ENCODE measurements at places on chromosomes 2 and 18.
A peak's percentile ranks its signal among the peaks of the same experiment; 100 is the strongest.

GRCh38 chr2:120552800-120553481 is 182.7 kb upstream of the GLI2 start:
- DNase-seq, result no peak

- DNase-seq, result no peak
These were observed 465.6 kb upstream of the POU3F3 start for GRCh38 chr2:104388296-104388695.

DNA sequence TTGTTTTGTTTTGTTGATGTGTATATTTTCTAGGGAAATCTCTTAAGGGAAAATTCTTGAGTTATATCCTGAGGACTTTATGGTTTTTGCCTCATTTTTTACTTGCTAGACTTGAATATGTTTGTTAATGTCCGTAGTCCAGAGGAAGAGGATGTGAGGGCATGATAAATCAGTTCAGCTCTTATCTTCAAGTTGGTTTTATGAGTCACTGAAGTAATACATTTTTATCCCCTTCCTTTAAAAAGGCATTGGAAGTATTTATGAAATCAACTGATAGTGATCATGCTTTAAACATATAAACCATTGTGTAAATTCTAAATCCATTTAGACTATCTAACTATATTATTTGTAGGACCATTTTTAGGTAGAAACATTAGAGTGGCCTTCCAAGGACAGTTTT is 43.9 kb upstream of the CYBRD1 start:
- no peak for DNase-seq

- DNase-seq, result no peak
These were observed 3.8 kb upstream of the GCC2 start for GRCh38 chr2:108444941-108445840.

GRCh38 chr18:37649416-37649815 is 83.8 kb upstream of the CELF4 start:
- DNase-seq, result no peak

- peak; percentile 65 for DNase-seq
These were observed 67.7 kb downstream of the EPAS1 start for GRCh38 chr2:46364797-46365457.

DNA sequence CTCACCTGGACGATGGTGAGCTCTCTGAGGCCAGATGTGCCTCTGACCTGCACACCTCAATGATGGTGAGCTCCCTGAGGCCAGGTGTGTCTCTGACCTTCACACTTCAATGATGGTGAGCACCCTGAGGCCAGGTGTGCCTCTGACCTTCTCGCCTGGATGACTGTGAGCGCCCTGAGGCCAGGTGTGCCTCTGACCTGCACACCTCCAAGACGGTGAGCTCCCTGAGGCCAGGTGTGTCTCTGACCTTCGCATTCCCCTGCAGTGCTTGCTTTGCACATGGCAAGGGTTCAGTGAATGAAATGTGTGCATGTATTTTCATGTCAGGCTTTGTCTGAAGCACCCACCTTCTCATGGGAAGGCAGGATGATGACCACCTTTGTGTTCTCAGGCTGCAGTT is 95.5 kb downstream of the PTGR3 start:
- DNase-seq, result no peak

DNA sequence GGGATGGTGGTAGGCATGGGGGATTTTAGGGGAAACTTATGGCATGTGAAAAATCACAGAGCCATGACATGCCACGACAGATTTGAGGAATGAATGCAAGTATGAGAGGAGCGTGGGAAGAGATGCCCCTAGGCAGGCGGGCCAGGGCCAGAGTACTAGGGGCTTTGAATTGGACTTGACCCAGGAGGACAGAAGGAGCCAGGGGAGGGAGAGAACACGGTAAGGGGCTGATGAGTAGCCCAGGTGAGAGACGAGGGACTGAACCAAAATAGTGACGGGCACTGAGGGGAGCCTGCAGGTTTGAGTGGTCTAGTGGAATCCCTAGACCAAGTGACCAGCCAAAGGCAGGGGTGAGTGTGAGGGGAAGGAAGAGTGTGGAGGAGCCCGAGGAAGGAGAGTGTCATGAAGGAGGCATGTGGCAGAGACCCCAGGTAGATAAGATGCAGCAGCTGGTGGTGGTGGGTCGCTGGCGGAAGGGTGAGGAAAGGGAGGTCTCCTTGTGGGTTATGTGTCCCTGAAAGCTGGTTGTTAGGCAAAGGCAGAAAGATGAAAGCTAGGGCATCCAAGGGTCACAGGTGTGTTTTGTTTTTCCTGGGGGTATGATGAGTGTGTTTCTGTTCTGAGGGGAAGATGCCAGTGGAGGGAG is 48.7 kb downstream of the ZBTB7C start:
- no peak for DNase-seq

DNA sequence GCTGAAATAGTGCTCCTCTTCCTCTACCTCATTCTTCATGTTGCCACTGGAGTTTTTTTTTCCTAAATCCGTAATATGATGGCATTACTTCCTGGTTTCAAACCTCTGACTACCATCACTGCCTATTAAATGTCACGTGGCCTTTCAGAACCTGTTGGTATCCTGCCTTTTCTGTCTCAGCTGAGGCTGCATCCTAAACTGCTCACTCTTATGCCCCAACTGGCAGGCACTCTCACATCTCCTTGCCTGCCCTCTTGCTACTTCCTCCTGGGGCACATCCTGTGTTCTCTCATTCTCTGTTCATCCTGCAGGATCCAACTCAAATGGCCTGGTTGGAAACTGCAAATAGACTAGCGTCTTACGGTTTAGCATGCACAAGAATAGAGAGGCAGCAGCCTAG is 468.1 kb upstream of the FANCL start:
- no peak for DNase-seq

- DNase-seq, result no peak
These were observed 134.4 kb upstream of the ID2 start for GRCh38 chr2:8547284-8548064.

GRCh38 chr2:174965992-174966744 is 39.0 kb downstream of the CHN1 start:
- DNase-seq, result no peak

- no peak for DNase-seq
These were observed 122.2 kb upstream of the ITGB6 start for GRCh38 chr2:160322320-160322719.

GRCh38 chr18:77068321-77069312 is 64.0 kb downstream of the MBP start:
- DNase-seq, result peak; percentile 65

DNA sequence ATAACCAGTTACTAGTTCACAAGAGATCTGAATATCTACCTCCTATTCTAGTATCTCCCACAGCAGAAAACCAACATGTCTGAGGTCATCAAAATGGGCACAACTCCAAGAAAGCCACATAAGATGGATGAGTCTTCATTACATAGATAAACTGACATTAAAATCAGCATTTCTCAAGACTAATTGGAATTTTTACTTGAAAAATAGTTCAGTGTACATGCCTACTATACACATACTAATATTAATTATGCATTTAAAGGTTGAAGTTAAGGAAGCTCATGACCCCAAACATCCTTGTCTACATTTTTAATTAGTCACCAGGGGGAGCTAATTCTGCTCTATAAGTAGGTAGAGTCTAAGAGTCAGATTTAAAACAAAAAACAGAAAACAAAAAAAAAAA is 41.9 kb downstream of the ZNF521 start:
- no peak for DNase-seq

GRCh38 chr18:35091841-35092240 is 50.6 kb downstream of the MAPRE2 start:
- no peak for DNase-seq

- DNase-seq, result no peak
These were observed 949 bp downstream of the CDC42EP3 start for GRCh38 chr2:37670378-37671008.

- no peak for DNase-seq
These were observed 164.5 kb downstream of the NAPG start for GRCh38 chr18:10690366-10690765.

DNA sequence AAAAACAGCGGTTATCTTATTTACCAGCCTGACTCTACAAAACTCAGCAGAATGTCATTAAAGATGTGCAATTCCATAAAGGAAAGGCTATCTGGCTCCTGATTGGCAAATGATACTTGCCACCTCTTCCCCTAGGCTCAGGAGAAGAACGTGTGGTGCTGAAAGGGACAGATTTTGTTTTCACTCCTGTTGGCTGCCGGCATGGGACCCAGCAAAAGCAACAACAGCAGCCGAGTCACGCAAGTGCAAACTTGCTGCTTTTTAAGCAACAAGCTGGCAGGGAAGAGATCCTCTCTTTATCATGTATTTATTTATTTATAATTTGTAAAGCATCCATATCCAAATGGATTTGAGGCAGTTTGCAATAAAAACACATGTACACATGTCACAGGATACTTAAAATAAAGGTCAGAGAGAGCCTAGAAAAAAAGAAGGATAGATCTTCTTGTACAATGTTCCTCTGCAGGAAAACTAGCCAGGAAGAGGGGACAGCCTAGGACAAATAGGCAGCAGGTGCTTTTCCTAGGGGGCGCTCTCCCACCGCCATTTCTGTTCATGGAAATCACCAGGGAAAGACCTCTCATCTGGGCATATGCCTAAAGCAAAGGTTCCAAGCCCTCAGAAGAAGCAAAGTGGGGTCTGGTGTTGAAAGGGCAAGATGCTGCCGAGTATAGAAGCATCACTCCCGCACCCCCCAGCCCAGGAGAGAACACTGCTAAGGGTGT is 799.3 kb downstream of the BCL11A start:
- no peak for DNase-seq

GRCh38 chr2:85310330-85310729 is 17.5 kb downstream of the TGOLN2 start:
- DNase-seq, result no peak

DNA sequence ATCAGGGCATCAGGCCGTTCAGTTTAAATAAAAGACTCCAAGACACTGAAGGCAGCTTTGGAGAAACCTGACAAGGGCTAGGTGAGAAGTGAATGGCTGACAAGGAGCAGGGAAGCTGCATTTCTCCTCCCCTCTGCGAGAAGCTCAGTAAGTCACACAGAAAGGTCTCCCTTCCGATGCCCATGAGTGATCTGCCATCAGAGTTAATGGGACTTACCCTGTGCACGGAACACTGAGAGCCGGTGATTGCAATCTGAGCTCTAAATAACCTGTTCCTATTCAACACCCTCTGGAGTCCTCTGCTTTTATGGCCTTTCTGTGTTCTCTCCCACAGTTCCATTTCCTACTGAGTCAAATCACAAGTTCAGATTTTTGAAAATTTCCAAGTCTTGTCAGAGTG is 322.2 kb upstream of the MYT1L start:
- no peak for DNase-seq

DNA sequence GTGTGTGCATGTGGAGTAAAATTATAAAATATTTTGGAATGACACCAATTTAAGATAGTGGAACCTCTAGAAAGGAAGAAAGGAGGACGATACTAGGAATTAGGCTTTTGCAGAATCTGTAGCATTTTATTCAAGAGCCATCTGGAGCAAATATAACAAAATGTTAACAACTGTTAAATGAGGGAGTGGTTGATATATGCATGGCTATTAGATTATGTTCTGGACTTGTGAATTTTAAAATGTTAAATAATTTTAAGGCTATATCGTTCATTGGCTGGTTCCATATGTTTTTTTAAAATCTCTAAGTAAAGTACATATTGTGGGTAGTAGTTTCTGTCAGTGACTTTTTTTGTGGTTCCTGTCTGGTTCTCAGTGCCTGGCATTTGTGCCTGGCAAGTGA is 123.2 kb downstream of the PKP4 start:
- no peak for DNase-seq

- DNase-seq, result no peak
These were observed 24.4 kb downstream of the MBP start for GRCh38 chr18:77108001-77108692.

DNA sequence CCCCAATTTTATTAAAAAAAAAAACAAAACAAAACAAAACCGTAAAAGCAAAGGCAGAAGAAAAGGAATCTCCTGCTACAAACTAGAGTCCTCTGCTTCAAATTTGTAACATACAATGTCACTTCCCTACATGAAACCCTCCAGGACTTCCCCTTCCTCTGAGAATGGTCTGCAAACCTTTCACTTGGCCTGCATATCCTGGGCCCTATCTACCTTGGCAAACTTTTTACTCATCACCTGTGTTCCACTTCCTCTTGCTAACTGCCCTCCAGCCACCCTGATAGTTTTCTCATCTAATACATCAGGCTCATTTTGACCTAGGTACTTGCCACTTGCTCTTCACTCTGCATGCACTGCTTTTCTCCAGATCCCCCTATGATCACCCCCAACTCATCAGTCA is 255.5 kb downstream of the ETAA1 start:
- no peak for DNase-seq

- DNase-seq, result no peak
These were observed 20.4 kb downstream of the KDSR start for GRCh38 chr18:63346480-63347183.

DNA sequence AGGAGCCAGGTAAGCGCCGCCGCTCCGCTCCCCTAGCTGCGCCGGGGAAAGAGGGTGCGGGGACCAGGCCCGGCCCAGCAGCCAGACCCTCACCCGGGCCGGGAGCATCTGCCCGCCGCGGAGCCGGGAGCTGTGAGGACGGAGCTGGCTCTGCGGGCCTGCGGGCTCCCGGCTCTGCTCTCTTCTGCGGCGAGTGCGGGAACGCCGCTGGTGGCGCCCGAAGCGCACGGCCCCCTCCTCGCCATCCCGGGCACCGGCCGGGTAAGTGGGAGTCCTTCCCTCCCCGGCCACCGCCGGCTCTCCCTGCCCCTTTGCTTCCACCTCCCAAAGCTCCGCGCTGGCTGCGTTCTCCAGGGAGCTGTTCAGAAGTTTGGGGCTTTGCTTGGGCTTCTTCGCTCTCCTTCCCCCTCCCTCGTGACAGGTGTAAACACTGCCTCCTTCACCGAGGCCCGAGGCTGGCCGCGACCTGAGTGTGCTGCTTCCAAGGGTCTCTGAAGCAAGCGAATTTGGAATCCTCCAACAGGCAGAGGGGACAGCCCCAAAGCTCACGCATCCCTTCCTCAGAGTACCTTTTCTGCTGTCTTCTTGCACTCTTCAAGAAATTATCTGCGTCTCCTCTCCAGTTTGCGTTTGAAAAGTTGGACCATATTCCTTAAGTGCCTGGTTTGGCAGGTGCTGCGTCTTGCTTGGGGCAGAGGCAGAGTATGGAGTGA is 632 bp downstream of the AFTPH start:
- peak; percentile 30 for DNase-seq

- DNase-seq, result no peak
These were observed 50.1 kb downstream of the CIB4 start for GRCh38 chr2:26590980-26591618.

- no peak for DNase-seq
These were observed 36.0 kb upstream of the UBE2E3 start for GRCh38 chr2:180944372-180944771.

Measured in CD4-positive, alpha-beta T cell treated with Interleukin-12 subunit alpha and Interleukin-12 subunit beta, for 1 hour (primary cell).